Adrenal gland (tissue), 19 donors: ENCODE measurements at places on chromosomes 13 and 19. TPM values are rescaled to one million over a fixed set of nuclear protein-coding genes. Genes with fewer than 3 reads are reported as not detected.

The GFY gene
- not detected for total RNA-seq

The PODNL1 gene
- total RNA-seq: not detected

The TRPC4 gene
- total RNA-seq: 0.57 TPM

The SIGLEC14 gene
- 29.0 TPM for total RNA-seq

The TPTE2 gene
- total RNA-seq: not detected

The ABCA7 gene
- total RNA-seq: 20.1 TPM

- no peak overlapping the region for H3K4me3 ChIP-seq
- DNase-seq: no peak
- H3K27me3 ChIP-seq: no peaks in the 10 kb centered on the region
- H3K4me1 ChIP-seq: no peaks in the 10 kb centered on the region
- no peaks in the 10 kb centered on the region for H3K36me3 ChIP-seq
Measured at GRCh38 chr13:72652681-72653080, 74.7 kb downstream of the MZT1 start.

GRCh38 chr13:21420706-21421105 lies 38.4 kb downstream of the ZDHHC20 start:
- H3K4me1 ChIP-seq: no peaks in the 10 kb centered on the region
- no peak overlapping the region for H3K27ac ChIP-seq
- no peak for DNase-seq
- H3K4me3 ChIP-seq: no peak overlapping the region
- no peaks in the 10 kb centered on the region for H3K36me3 ChIP-seq

- DNase-seq: no peak
- H3K36me3 ChIP-seq: no peaks in the 10 kb centered on the region
- H3K4me1 ChIP-seq: no peaks in the 10 kb centered on the region
Measured at GRCh38 chr19:29478578-29479565, 46.9 kb upstream of the VSTM2B start.

DNA sequence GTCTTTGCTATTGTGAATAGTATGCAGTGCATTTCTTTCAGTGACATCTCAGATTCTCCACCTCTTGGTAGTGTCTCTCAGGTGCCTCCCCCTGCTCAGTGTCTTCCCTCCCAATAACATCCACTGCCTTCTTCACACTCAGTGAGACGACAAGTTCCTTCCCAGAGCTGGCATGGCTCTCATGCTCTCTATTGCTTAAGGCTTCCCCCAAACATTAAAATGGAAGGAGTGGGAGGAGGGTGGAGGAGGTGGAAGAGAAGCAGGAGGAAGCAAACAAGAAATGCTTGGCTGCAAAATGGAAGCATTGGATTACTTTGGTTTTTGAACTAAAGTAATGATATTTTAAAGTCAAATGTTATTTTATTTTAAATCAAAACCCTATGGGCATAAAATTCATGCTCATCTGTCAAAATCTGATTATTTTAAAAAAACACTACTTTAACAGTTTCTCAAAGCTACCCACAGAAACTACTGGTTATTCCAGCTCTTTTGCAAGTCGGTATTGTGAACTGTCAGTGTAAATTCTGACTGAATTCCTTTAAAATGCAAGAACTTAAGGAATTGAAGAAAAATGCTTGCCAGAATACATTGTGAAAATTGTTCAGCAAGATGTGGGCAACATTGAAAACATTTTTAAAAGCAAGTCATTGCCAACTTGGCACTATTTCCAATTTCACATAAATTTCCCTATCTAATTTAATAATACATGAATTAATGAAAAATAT lies 727.6 kb upstream of the ARGLU1 start:
- no peak overlapping the region for H3K27ac ChIP-seq
- no peaks in the 10 kb centered on the region for H3K27me3 ChIP-seq
- no peaks in the 10 kb centered on the region for H3K4me1 ChIP-seq
- H3K36me3 ChIP-seq: no peaks in the 10 kb centered on the region
- no peak for DNase-seq
- no peak overlapping the region for H3K4me3 ChIP-seq

- DNase-seq: no peak
- no peaks in the 10 kb centered on the region for H3K36me3 ChIP-seq
- H3K4me1 ChIP-seq: no peaks in the 10 kb centered on the region
- no peak overlapping the region for H3K4me3 ChIP-seq
Measured at GRCh38 chr13:110062077-110062776, 244.7 kb downstream of the COL4A1 start.

- H3K4me1 ChIP-seq: peaks cover 12% of the 10 kb centered on the region
- no peak for DNase-seq
- no peak overlapping the region for H3K27ac ChIP-seq
- H3K27me3 ChIP-seq: no peaks in the 10 kb centered on the region
- no peak overlapping the region for H3K4me3 ChIP-seq
Measured at GRCh38 chr19:8501981-8502380, 459 bp downstream of the PRAM1 start.

DNA sequence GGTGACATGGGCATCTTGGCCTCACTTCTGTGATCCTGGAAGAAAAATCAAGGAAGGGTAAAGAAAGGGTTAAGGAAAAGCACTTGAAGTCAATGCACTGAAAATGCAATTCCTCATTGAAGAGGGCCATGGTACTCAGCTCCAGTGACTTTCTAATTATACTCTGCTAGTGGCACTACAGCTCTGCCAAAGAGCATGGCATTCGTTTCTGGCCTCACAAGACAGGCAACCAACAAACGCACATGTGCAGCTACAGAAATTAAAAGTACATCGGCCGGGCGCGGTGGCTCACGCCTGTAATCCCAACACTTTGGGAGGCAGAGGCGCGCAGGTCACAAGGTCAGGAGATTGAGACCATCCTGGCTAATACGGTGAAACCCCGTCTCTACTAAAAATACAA lies 21.8 kb downstream of the SACS start:
- no peak overlapping the region for H3K4me3 ChIP-seq
- no peaks in the 10 kb centered on the region for H3K4me1 ChIP-seq
- H3K27me3 ChIP-seq: no peaks in the 10 kb centered on the region
- no peak for DNase-seq
- no peaks in the 10 kb centered on the region for H3K36me3 ChIP-seq

- no peak overlapping the region for H3K27ac ChIP-seq
- H3K4me3 ChIP-seq: no peak overlapping the region
- DNase-seq: peak; percentile 81
- H3K4me1 ChIP-seq: no peaks in the 10 kb centered on the region
- H3K27me3 ChIP-seq: no peaks in the 10 kb centered on the region
- H3K36me3 ChIP-seq: no peaks in the 10 kb centered on the region
Measured at GRCh38 chr13:112990783-112991182, 21.8 kb downstream of the MCF2L start.

- no peak overlapping the region for H3K27ac ChIP-seq
- DNase-seq: no peak
- no peaks in the 10 kb centered on the region for H3K27me3 ChIP-seq
- no peak overlapping the region for H3K4me3 ChIP-seq
Measured at GRCh38 chr19:54708781-54709180, 15.5 kb upstream of the KIR3DL3 start.

DNA sequence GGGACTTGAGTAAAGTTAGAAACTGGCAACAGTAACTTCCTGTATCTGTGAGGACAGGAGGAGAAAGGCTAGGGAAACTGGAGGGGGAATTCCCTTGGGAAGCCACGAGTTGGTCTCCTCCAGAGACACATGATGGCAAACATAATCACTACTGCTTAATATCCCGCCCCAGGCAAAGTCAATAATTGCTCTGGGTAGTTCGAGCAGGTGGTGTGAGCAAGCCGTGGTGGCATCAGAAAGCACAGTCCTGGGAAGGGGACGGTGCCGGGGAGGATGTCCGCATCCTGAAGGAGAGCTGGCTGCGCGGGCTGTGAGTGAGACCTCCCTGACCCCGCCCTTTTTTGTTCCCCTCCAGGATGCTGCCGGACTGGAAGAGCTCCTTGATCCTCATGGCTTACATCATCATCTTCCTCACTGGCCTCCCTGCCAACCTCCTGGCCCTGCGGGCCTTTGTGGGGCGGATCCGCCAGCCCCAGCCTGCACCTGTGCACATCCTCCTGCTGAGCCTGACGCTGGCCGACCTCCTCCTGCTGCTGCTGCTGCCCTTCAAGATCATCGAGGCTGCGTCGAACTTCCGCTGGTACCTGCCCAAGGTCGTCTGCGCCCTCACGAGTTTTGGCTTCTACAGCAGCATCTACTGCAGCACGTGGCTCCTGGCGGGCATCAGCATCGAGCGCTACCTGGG lies 1.4 kb downstream of the FFAR2 start:
- no peak overlapping the region for H3K4me3 ChIP-seq
- no peaks in the 10 kb centered on the region for H3K36me3 ChIP-seq
- DNase-seq: no peak
- H3K27ac ChIP-seq: no peak overlapping the region

GRCh38 chr19:1811942-1812425 lies at the start of gene ATP8B3:
TSS of gene ATP8B3 (minus strand) at chr19:1812276. CDS start at chr19:1811736, 540 bp downstream.
- H3K4me3 ChIP-seq: peak within 1 kb of the TSS; percentile 31
- peaks cover 22% of the 10 kb centered on the region for H3K36me3 ChIP-seq
- no peak within 1 kb of the TSS for H3K27ac ChIP-seq
- no peaks in the 10 kb centered on the region for H3K27me3 ChIP-seq
- no peak for DNase-seq

GRCh38 chr13:46961719-46962118 lies 64.9 kb upstream of the HTR2A start:
- H3K36me3 ChIP-seq: no peaks in the 10 kb centered on the region
- DNase-seq: peak; percentile 17
- H3K4me3 ChIP-seq: no peak overlapping the region

DNA sequence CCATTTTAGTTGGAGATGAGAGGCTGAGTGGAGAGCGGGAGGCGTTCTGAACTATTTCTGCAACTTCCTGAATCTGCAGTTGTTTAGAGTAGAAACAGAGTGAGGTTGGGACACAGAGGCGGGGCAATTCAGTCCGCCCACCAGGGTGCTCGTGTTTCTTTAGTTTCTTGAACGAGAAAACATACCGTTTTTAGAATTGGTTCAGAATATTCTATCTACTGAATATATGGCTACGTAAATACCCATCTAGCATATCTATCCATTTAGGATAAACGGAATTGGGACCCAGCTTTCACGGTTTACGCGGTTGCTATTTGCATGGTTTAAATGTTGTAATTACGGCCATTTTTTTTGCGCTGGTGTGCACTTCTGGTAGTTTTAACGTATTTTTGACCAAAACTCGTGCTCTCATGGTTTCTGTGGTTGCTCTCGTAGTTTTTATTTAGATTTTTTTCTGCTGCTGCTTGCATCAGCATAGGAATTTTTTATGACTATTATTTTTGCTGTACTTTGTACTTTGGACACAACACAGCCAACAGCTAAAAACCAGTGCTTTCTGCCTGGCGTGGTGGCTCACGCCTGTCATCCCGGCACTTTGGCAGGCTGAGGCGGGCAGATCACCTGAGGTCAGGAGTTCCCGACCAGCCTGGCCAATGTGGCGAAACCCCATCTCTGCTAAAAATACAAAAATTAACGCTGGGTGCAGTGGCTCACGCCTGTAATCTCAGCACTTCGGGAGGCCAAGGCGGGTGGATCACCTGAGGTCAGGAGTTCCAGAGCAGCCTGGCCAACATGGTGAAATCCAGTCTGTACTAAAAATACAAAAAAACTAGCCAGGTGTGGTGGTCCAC lies 32.7 kb downstream of the TIMM13 start:
- peaks cover 3% of the 10 kb centered on the region for H3K27me3 ChIP-seq
- no peaks in the 10 kb centered on the region for H3K36me3 ChIP-seq
- DNase-seq: no peak
- H3K27ac ChIP-seq: no peak overlapping the region

- H3K4me1 ChIP-seq: no peaks in the 10 kb centered on the region
- H3K27ac ChIP-seq: no peak overlapping the region
- H3K36me3 ChIP-seq: no peaks in the 10 kb centered on the region
- no peak overlapping the region for H3K4me3 ChIP-seq
- no peak for DNase-seq
Measured at GRCh38 chr13:78958006-78958405, 299.1 kb upstream of the OBI1 start.

- peaks cover 9% of the 10 kb centered on the region for H3K36me3 ChIP-seq
- no peak overlapping the region for H3K4me3 ChIP-seq
- H3K27ac ChIP-seq: no peak overlapping the region
- peaks cover 28% of the 10 kb centered on the region for H3K4me1 ChIP-seq
- no peak for DNase-seq
Measured at GRCh38 chr19:14545716-14546082, 16.3 kb downstream of the TECR start.

GRCh38 chr13:58434943-58435342 lies 803.4 kb downstream of the PCDH17 start:
- H3K36me3 ChIP-seq: no peaks in the 10 kb centered on the region
- H3K4me3 ChIP-seq: no peak overlapping the region
- no peaks in the 10 kb centered on the region for H3K4me1 ChIP-seq
- DNase-seq: no peak

DNA sequence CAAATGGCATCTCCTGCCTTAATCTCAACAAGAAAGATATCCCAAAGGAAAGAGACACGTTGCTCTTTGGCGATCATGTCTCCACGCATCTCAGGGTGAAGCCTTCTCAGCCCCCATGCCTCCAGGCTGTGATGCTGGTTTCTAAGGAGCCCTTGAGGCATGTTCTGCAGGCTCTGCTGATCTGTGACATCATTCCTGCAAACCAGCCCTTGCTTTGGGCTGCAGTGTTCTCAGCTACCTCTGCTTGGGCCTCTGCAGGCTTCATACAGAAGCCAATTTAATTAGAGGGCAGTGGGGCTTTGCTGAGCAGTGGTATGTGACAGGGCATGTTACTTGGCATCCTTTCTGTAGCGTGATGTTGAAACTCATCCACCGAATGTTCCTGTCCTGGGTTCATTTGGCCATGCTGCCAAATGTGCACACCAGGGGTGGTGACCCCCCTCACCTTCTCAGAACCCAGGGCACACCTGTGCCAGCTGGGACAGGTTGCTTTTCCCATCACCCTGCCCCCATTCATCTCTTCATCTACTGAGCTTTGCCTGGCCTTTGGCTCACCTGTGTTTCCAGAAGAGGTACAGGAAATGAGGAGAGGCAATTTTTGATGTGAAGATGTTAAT lies 230.9 kb downstream of the TEX29 start:
- H3K4me3 ChIP-seq: no peak overlapping the region
- H3K27ac ChIP-seq: no peak overlapping the region
- no peaks in the 10 kb centered on the region for H3K27me3 ChIP-seq
- DNase-seq: no peak
- no peaks in the 10 kb centered on the region for H3K4me1 ChIP-seq

DNA sequence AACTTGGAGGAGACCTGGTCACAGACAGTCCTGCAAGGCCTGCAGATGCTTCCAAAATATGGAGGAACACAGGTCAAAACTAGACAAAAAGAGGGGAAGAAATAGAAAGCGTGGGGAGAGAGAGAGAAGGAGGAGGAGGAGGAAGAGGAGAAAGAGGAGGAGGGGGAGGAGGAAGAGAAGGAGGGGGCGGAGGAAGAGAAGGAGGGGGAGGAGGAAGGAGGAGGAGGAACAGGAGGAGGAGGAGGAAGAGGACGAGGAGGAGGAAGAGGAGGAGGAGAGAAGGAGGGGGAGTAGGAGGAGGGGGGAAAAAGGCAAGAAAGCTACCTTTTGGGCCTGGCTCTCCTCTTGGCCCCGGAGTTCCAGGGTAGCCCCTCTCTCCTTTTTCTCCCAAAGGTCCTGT lies 105.8 kb downstream of the COL4A1 start:
- no peak overlapping the region for H3K4me3 ChIP-seq
- no peaks in the 10 kb centered on the region for H3K4me1 ChIP-seq
- no peak overlapping the region for H3K27ac ChIP-seq
- no peaks in the 10 kb centered on the region for H3K36me3 ChIP-seq
- no peaks in the 10 kb centered on the region for H3K27me3 ChIP-seq
- DNase-seq: no peak
